ENCODE measurements at places on chromosomes 2 and 18. TPM values are rescaled to one million over a fixed set of nuclear protein-coding genes. Genes with fewer than 3 reads are reported as not detected.

DNA sequence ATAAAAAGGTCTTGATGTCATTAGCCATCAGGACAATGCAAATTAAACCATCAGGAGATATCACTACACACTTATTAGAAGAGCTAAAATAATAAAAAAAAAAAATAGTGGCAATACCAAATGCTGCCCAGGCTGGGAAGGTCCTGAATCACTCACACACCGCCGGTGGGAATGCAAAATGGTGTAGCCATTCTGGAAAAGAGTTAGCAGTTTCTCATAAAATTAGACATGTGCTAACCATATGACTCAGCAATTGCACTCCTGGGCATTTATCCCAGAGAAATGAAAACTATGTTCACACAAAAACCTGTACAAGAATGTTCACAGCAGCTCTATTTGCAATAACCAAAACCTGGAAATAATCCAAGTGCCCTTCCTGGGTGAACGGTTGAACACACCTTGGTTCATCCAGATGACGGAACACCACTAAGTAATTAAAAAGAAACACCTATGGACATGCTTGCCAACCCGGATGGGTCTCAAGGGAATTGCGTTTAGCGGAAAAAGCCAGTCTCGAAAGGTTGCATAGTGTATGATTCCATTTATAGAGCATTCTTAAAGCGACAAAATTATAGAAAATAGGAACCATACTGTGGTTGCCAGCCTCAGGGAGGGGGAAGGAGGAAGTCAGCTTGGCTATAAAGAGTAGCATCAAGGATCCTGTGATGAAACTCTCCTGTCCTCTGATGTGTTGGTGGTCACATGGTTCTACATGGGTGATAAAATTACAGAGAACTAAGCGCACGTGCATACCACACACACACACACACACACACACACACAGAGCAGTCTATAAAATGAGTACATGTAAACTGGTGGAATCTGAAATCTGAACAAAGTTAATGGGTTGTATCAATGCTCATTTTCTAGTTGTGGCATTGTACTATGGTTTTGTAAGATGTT is 4.6 kb downstream of the MBP start:
- no peak for DNase-seq

DNA sequence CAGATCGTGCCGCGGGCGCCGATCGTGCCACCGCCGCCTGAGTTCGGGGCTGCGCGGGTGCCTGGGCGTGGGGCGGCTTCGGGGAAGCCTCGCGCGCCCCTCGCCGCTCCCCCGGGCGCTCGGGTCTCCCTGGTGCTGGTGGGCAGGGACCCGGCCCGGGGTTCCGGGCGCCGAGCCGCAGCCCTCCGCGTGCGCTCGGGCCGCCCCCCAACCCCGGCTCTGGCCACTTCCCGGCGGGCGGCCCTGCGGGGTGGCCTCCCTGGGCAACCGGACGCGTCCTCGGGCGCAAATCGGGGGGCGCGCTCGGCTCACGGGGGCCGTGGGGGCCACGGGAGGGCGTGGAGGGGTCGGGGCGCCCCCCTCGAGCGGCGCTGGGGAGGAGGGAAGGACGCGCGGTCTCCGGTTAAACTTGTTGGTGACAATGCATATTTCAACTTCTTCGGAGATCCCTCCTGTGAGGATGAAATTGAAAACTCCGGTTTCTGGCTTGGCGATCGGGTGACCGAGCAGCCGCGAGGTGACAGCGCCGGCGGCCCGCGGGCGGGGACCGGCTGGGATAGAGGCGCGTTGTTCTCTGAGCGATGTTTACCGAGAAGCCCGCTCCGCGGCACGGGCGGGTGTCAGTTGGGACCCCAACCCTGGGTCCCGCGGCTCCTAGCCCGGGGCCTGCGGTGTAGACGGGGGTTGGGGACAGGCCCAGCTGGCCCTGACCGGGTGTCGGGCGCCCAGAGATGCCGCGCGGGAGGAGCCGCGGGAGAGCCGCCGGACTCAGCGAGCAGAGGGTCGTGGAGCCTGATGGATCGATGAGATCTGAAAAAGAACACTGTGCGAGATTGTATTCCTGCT is 676 bp downstream of the SH3BP4 start:
- DNase-seq: no peak

The CRYGC gene
- total RNA-seq: not detected

DNA sequence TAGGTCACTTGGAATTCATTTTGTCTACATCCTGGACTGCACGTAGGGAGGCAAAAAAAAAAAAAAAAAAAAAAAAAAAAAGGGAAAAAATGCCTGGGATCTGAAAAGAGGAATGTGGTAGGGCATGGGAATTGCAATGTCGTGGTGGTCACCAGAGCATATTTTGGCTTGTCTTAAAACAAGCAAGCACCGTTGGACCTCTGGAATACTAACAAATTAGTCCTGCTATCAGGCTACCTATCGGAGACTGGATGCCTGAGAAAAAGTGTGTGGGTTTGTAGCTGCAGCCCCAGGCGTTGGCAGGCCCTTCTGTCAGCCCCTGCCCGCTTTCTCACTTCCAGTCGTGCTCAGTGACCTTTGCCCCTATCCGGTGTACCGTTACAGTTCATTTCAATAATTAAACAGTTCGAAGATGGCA is 588.5 kb upstream of the ZEB2 start:
- DNase-seq: no peak

- DNase-seq: no peak
Measured at GRCh38 chr2:118443596-118443995, 355.3 kb downstream of the INSIG2 start.

DNA sequence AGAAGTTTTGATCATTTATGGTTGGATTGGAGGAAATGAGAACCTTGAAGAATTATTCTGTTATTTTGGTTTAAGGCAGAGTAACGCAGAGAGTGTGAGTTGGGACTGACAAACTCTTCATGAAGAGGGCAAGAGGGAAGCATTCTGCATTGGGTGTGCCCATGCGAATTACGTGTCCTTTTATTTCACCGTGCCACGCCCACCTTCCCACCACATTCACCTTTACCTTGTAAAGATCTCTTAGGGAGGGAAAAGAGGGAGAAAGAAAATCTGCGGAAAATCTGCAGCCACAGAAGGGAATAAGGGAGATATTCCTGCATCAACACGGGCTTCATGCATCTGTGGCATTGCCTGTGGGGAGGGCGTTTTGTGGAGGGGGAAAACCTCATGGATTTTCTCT is 31.8 kb downstream of the SLC9A4 start:
- no peak for DNase-seq

The SLC8A1 gene
- 990 TPM for total RNA-seq

- no peak for DNase-seq
Measured at GRCh38 chr2:174326161-174327020, 8.4 kb upstream of the SP9 start.

DNA sequence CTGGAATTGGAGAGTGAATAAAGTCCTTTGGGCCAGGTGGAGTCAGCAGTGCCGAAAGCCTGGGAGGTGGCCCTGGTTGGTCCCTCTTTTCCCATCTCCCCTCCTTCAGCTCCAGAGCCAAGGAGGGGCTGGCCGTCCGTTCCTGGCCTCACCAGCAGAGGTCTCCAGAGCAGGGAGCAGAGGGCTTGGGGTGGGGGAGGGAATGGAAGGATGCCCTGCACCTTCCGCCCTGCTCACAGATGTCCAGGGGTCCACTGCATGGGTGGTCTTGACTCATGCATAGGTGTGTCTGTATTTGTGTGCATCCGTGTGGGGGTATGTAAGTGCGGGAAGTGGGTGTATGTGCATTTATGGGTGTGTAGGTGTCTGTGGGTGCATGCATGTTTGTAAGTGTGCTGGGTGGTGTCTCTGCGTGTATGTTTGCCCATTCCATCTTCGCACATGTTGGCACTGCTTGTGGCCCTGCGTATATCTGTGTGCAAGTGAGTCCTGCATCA is 201.8 kb downstream of the ZFP36L2 start:
- DNase-seq: peak; percentile 66

The DUSP19 gene
- 11.4 TPM for total RNA-seq

- DNase-seq: no peak
Measured at GRCh38 chr2:151239624-151240023, 22.0 kb downstream of the RBM43 start.

DNA sequence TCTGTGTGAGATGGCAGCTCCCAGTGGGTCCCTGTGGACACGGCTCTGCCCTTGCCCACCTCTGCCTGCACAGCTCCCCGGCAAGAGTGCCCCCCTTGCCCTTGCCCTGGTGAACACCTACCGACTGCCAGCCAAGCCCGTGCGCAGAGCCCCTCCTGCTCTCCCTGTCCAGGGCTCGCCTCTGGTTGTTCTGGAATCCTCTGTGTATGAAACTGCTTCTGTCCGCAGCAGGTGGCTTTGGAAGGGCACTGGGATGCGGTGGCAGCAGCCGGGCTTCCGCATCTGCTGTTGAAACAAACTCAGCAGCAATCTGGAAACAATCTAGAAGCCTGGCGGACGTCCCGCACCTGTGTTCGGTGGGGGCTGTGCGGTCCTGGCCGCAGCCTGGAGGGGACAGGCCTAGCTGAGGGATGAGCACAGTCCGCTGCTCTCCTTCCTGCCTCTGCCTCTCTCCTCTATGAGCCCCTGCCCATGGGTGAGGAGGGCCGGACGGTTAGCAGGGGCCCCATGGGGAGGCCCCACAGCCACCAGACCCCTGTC is 34.0 kb upstream of the KLF11 start:
- DNase-seq: no peak

The HOXD4 gene
- not detected for total RNA-seq

DNA sequence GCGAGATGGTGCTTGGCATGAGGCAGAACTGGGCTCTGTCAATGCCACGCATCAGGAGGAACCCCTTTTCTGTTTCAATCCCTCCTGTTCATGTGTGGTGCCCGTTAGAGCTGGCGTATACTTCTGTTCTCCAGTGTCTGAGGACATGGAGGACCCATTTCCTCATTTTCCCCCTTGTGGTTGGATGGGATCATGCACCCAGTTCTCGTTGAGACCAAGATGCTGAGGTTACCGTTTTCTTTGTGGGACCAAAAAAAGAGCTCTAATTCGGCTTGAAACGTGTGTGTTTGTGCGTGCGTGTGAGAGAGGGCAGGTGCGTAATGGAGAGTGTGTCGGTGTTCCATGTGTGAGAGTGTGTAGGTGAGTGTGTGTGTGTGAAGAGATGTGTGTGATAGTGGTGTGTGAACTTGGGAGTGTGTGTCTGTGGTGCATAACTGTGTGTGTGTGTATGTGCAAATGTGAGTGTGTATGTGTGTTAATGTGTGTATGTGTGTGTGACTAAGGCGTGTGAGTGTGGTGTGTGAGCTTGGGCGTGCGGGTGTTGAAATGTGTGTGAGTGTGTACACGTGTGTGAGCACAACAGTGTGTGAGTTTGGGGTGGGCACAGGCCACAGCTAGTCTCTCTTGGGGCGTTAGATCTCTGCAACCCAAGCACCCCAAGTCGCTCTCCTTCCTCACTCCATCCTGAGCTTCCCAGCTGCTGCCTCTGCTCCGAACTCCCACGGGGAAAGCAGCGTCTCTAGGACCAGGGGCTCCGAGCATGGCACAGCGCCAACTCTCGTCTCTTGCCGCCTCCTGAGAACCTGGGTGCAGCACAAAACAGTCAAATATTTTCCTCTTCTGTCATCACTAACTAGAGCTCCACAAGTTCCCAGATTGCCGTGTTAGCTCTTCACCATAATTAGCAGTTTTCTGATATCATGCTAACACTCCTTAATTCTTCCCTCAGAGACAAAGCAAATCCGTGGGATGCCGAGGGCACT is 75.8 kb downstream of the LONRF2 start:
- no peak for DNase-seq

The GREB1L gene
- total RNA-seq: 12.3 TPM

DNA sequence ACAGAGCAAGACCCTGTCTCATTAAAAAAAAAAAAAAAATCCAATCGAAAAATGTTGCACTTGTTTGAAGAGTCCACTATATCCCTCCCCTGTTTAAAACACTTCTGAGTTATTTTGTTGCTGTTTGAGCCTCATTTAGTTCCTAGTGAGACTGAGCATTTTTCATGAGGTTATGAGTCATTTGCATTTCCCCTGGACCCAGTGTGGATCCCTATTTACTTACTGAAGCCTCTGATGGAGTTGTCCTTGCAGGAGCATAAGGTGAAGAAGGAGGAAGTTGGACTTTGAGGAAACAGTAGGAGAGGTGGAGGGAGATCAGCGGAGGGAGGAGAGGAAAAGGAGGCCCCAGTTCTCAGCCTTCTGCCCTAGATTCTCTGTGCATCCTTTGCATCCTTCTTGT is 5.1 kb downstream of the CXCR1 start:
- no peak for DNase-seq

GRCh38 chr2:30225131-30225762 is 6.1 kb upstream of the LBH start:
- DNase-seq: no peak

The GPR17 gene
- total RNA-seq: 0.16 TPM

GRCh38 chr2:111930875-111931274 is 32.5 kb downstream of the MERTK start:
- DNase-seq: no peak

The OLA1 gene
- 65.7 TPM for total RNA-seq

The TMEM17 gene
- 2.2 TPM for total RNA-seq

DNA sequence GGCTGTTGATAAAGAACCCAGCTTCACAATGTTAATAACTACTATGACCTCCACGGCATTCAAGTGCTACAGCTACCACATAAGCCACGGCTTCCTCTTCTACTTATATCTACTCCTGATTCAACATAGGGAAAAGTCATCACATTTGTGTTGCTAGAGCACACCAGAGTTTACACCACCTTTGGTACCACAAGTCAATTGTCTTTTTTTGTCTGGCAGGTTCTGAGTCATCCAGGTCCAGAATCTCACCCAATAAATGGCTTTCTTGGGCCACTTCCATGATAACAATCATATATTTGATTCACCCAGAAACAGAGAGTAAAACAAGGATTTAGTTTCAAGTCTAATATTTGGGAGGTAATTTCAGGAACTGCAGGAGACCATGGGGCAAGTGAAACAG is 480.2 kb downstream of the TMX3 start:
- DNase-seq: no peak

- no peak for DNase-seq
Measured at GRCh38 chr2:195117011-195117410, 540.0 kb upstream of the SLC39A10 start.

DNA sequence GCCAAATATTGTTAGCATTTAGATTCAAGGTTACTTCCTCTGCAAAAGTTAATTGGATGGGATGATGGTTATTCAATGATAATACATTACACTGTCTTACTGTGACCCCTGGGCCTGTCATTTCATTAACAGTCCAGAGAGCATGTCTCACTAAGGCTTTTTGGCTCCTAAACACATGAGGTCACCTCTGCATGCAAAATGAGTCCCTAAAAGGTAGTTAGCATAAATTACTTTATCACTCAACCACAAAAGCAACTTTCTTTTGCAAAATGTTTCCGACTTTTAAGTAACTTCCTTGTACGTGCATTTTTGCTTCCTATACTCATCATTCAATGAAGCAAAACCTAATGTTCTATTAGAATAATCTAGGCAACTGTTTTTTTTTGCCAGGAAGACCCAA is 16.8 kb upstream of the AGFG1 start:
- DNase-seq: no peak

- no peak for DNase-seq
Measured at GRCh38 chr2:203600286-203600685, 65.2 kb upstream of the RAPH1 start.
